H54 (cell line): ENCODE measurements at places on chromosomes 7 and 10.

- DNase-seq: no peak
Observed at GRCh38 chr10:120186506-120186905, 270.5 kb upstream of the PLPP4 start.

- no peak for DNase-seq
Observed at GRCh38 chr10:123140164-123140982, 4.6 kb downstream of the HMX3 start.

DNA sequence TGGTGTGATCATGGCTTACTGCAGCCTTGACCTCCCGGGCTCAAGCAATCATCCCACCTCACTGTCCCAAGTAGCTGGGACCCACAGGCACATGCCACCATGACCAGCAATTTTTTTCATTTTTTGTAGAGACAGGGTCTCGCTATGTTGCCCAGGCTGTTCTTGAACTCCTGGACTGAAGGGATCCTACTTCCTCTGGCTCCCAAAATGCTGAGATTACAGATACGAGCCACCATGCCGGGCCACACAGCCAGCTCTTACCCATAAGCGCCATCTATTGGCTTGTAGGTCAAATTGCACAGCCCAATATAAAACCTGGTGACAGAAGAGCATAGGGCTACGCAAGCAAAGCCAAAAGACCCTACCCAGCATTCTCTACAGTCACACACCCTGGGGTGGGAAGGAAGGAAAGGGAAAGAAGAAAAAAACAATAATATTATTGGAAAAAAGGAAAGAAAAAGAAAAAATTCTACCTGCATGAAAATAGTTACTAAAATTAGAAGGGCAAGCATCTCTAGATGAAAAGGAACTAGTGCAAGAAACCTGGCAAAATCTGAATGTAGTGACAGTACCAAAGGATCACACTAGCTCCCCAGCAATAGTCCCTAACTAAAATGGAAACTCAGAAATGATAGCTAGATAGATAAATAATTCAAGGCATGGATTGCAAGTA, 29.4 kb upstream of the AMPH start:
- peak; percentile 21 for DNase-seq

DNA sequence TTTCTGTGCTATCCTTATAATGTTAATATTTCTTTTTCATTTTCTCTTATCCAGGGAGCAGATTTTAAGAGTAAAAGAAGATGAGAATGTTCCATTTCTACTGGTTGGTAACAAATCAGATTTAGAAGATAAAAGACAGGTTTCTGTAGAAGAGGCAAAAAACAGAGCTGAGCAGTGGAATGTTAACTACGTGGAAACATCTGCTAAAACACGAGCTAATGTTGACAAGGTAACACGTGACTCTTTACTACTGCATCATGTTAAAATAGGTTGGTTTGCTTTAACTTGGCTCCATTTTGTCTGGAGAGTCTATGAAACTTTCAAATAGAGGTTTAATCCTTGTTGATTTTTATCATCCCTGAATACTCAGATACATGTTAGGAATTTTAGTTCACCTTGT, 73.3 kb downstream of the RALA start:
- no peak for DNase-seq
